Gastrocnemius medialis (tissue), 4 donors: ENCODE measurements at places on chromosomes 1 and 21. TPM values are rescaled to one million over a fixed set of nuclear protein-coding genes. Genes with fewer than 3 reads are reported as not detected.

- H3K4me3 ChIP-seq: no peak overlapping the region
- no peaks in the 10 kb centered on the region for H3K27me3 ChIP-seq
- peak; percentile 46 for DNase-seq
Measured at GRCh38 chr1:201640624-201641023, 101.7 kb downstream of the NAV1 start.

DNA sequence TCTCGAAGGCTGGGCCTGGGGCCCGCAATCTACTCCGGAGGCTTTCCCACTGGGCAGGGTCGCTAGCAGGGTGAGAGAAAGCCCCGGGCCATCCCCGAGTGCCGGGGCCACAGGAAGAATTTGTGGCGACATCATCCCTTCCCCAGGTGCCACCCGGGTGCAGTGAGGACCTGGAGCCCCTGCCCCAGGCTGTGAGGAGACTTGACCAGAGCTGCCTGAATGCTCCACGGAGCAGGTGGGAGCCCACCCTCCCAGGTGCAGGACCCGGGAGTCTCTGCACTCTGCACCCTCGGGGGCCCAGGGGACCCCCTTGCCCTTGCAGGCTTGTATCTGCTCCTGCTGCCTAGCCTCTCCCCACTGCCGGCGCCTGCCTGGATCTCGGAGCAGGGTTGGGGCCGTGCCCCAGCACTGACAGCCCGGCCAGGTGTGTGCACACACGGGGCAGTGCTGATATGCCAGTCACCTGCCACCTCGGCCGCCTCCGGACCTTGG, 67.5 kb upstream of the RGS7 start:
- no peaks in the 10 kb centered on the region for H3K4me1 ChIP-seq
- peaks cover 8% of the 10 kb centered on the region for H3K27me3 ChIP-seq
- H3K36me3 ChIP-seq: no peaks in the 10 kb centered on the region

DNA sequence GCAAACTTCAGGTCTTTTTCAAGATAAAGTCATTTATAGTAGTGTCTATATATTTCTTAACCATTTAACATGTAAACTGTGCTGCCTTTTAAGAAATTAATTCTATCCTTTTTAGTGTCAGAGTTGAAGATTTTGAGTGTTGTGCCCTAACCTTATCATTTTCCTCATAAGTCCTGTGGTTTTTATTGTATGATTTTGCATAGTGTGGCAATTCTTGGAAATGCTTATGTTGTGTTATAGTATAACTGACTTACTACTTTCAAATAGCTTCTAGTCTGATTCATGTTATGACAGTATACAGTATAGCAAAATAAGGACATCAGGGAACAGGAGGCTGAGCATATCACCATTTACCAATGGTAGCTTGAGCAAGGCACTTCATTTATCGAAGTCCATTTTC, 99.1 kb downstream of the PTBP2 start:
- no peak overlapping the region for H3K4me3 ChIP-seq
- no peak for DNase-seq
- H3K27me3 ChIP-seq: no peaks in the 10 kb centered on the region
- H3K27ac ChIP-seq: no peak overlapping the region

DNA sequence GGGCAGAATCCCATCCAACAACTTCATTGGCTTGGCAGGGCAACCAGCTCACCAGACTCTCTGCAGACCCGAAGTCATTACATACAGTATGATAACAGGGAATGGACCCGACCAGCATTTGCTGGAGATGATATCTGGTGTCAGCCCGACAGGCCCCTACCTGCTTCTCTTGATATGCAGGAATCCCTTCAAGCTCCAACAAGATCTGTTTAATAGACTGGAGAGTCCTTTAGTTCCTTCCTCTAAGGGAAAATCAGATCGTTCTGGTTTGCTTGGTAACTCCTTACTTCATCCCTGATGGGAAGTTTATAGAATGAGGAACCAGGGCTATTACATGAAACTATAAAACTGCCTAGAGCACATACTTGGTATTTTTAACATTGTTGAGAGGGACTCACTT, 61.2 kb downstream of the EDARADD start:
- no peaks in the 10 kb centered on the region for H3K27me3 ChIP-seq
- H3K4me1 ChIP-seq: no peaks in the 10 kb centered on the region
- DNase-seq: no peak
- no peaks in the 10 kb centered on the region for H3K36me3 ChIP-seq
- no peak overlapping the region for H3K27ac ChIP-seq

DNA sequence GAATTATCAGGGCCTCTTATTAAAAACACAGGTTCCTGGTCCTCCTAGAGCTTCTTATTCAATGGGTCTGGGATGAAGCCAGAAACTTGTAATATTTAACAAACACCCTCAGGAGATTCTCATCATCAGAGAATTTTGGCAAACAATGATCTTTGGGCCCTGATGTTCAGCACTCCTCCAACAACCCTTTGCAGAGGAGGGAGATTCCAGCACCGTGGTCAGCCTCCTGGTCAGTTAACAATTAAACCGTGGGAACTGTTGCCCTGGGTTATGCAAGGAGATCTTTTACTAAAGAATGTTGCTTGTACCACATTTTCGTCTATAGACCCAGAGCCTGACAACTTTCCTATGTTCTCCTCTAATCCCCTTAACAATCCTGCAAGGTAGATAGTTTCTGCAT, 294.4 kb downstream of the PLPP3 start:
- H3K4me1 ChIP-seq: peaks cover 16% of the 10 kb centered on the region
- peak overlapping the region; percentile 29 for H3K27ac ChIP-seq
- no peaks in the 10 kb centered on the region for H3K27me3 ChIP-seq
- no peaks in the 10 kb centered on the region for H3K36me3 ChIP-seq
- no peak overlapping the region for H3K4me3 ChIP-seq

GRCh38 chr21:29538115-29538514, 239.4 kb downstream of the BACH1 start:
- DNase-seq: no peak
- H3K36me3 ChIP-seq: no peaks in the 10 kb centered on the region
- no peaks in the 10 kb centered on the region for H3K4me1 ChIP-seq

DNA sequence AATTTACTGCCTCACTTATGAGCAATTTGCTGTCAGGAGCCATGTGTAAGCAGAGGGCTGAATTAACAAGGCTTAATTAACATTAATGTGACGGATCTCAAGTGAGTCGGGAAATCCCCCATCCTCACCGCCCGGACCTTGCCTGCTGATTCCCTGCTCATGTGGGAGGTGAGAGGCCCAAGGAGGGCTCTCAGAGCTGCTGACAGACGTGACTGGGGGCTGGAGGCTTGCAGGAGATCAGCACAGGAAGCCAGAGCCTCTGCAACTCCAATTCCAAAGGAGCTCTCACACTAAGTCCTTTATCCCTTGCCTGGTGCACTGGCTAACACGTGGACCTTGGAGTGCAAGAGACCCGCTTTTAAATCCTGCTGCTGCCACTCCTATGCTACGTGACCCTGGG, 19.4 kb downstream of the LRP8 start:
- no peaks in the 10 kb centered on the region for H3K4me1 ChIP-seq
- no peaks in the 10 kb centered on the region for H3K36me3 ChIP-seq
- no peak overlapping the region for H3K4me3 ChIP-seq

GRCh38 chr1:97980530-97980929, 59.7 kb upstream of the DPYD start:
- H3K4me3 ChIP-seq: no peak overlapping the region
- DNase-seq: no peak
- no peaks in the 10 kb centered on the region for H3K36me3 ChIP-seq
- no peak overlapping the region for H3K27ac ChIP-seq

GRCh38 chr1:100396651-100397050, 44.3 kb downstream of the CDC14A start:
- H3K4me1 ChIP-seq: no peaks in the 10 kb centered on the region
- no peak overlapping the region for H3K27ac ChIP-seq
- H3K27me3 ChIP-seq: no peaks in the 10 kb centered on the region
- no peaks in the 10 kb centered on the region for H3K36me3 ChIP-seq
- H3K4me3 ChIP-seq: no peak overlapping the region

DNA sequence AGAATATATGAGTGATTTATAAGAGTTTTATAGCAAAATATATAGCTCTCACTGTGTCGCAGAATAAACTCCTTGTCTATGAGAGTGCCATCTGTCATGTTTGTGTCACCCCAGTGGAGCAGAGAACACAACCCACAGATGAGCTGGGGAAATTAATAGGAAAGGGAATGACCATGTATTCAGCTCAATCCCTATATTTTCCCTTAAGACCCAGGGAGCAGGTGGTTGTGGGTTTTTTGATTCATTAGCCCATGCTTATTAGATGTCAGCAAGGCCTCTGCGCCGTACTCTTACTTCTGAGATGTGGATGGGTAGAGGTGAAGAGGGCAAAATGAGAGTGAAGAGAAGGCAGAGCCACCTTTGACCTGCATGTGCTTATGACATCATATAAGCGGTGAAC, 4.1 kb upstream of the GREM2 start:
- no peak overlapping the region for H3K27ac ChIP-seq
- H3K36me3 ChIP-seq: no peaks in the 10 kb centered on the region
- H3K4me1 ChIP-seq: no peaks in the 10 kb centered on the region
- H3K4me3 ChIP-seq: no peak overlapping the region
- no peak for DNase-seq
- peaks cover 14% of the 10 kb centered on the region for H3K27me3 ChIP-seq

DNA sequence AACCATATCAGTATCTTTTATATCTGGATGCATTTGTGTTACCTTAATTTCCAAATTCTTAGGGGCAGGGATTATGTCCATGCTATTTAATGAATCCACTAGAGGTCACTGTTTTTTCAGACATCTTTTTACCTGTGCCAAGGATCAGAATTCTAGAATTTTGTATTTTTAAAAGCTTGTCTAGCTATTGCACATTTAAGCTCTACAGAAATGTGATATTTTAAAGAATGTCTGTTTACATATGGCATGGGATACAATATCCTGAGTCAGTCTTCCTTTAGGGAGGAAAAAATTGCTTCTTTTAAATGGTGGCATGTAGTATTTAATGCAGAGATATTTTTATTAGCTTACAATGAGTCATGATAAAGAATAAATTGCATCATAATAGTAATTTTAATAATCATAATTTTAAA, 11.3 kb downstream of the RPAP2 start:
- H3K4me1 ChIP-seq: no peaks in the 10 kb centered on the region
- H3K36me3 ChIP-seq: peaks cover 27% of the 10 kb centered on the region
- no peaks in the 10 kb centered on the region for H3K27me3 ChIP-seq
- H3K27ac ChIP-seq: no peak overlapping the region

- peak overlapping the region; percentile 63 for H3K4me3 ChIP-seq
- H3K4me1 ChIP-seq: peaks cover 10% of the 10 kb centered on the region
- DNase-seq: peak; percentile 37
- peak overlapping the region; percentile 81 for H3K27ac ChIP-seq
Measured at GRCh38 chr1:184973272-184974055, 844 bp downstream of the NIBAN1 start.

DNA sequence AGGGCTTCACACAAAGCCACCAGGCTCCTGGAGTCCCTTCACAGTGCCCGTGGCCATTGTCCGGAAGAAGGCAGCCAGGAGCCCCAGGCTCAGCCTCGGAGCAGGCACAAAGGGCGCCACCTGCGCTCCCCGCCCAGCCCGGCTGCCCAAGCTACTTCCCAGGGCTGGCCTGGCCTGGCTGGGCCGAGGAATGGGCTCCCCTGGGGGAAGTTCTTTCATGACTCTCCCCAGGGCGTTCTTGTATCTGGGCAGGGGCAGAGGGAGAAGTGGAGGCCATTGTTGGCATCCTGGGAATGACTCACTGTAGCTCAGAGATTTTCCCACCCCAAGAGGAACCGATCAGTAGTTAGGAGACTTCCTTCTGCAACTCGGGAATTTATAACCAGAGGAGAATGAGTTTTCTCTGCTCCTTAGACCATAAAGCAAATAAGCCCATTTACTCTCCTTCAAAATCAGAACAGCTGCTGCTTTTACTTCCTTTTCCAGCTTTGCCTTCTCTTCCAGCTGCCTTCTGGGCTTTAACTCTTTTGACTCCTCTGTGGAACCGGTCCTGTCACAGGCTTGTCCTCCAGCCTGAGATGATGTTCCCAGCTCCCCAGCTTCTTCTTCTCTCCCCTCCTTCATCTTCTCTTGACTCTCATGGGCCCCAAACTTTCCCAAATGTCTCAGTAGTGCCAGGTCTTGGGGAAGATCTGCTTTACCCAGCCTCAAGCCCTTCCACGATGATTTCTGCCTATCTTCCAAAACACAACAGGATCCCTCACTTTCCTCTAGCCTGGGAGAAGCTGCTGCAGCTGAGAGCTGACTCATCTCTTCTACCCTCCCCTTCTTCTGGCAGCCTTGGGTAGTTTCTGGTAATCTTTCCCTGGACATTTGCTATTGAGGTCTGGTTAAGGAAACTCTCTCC, 118.7 kb upstream of the CD34 start:
- H3K36me3 ChIP-seq: no peaks in the 10 kb centered on the region
- H3K27me3 ChIP-seq: no peaks in the 10 kb centered on the region
- H3K4me1 ChIP-seq: peaks cover 16% of the 10 kb centered on the region
- peak overlapping the region; percentile 41 for H3K27ac ChIP-seq

DNA sequence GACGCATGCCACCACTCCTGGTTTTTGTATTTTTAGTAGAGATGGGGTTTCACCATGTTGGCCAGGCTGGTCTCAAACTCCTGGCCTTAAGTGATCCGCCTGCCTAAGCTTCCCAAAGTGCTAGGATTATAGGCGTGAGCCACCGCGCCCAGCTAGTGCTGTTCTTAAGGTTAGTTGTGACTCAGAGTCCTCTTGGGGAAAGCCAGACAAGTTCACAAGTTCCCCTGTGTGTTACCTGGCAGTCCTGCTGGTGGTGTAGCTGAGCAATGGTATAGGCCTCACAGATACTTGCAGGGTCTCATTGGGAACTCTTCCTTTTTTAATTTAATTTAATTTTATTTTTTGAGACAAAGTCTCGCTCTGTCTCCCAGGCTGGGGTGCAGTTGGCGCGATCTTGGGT, 10.6 kb downstream of the CFAP126 start:
- no peak overlapping the region for H3K4me3 ChIP-seq
- H3K36me3 ChIP-seq: peaks cover 6% of the 10 kb centered on the region
- no peak for DNase-seq
- no peak overlapping the region for H3K27ac ChIP-seq
- no peaks in the 10 kb centered on the region for H3K27me3 ChIP-seq
- H3K4me1 ChIP-seq: no peaks in the 10 kb centered on the region

- peaks cover 85% of the 10 kb centered on the region for H3K36me3 ChIP-seq
- no peak overlapping the region for H3K4me3 ChIP-seq
- H3K4me1 ChIP-seq: no peaks in the 10 kb centered on the region
- no peaks in the 10 kb centered on the region for H3K27me3 ChIP-seq
- no peak overlapping the region for H3K27ac ChIP-seq
Measured at GRCh38 chr1:35603941-35604340, 30.8 kb downstream of the TFAP2E start.

DNA sequence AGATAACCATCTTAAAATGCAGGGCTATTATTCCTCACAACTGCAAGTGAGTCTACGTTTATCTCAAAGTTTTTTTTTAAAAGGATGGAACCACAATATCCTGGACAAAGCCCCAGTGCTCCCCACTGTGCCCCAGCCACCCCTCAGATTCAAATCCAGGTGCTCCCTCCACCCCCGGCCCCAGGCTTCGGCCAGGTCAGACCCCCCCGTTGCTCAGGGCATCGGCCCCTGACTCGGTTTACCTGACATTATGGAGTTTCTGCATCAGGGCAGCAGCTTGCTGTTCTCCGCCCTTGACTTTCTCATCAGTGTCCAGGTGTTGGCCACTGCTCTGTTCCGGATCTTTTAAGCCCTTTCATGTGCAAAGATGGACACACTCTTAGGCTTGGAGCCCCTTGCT, 72.9 kb downstream of the SCCPDH start:
- no peak overlapping the region for H3K4me3 ChIP-seq
- no peak for DNase-seq
- no peak overlapping the region for H3K27ac ChIP-seq
- H3K4me1 ChIP-seq: peaks cover 11% of the 10 kb centered on the region
- H3K36me3 ChIP-seq: no peaks in the 10 kb centered on the region

GRCh38 chr1:99268021-99268420, 3.7 kb downstream of the PLPPR4 start:
- H3K4me3 ChIP-seq: no peak overlapping the region
- DNase-seq: no peak

Gene FMO2
- 13.2 TPM for total RNA-seq

Gene SLC2A5
- 11.3 TPM for total RNA-seq

Gene KCNT2
- total RNA-seq: not detected

Gene CFAP141
- total RNA-seq: not detected

Gene CDC42BPA
- 30.6 TPM for total RNA-seq

Gene TADA1
- total RNA-seq: 11.8 TPM

Gene ALX3
- total RNA-seq: not detected

Gene GPR157
- total RNA-seq: 23.1 TPM
